Activated CD4-positive, alpha-beta T cell treated with anti-CD3 and anti-CD28 coated beads for 4 hours (primary cell): ENCODE measurements at places on chromosomes 16 and 17.

DNA sequence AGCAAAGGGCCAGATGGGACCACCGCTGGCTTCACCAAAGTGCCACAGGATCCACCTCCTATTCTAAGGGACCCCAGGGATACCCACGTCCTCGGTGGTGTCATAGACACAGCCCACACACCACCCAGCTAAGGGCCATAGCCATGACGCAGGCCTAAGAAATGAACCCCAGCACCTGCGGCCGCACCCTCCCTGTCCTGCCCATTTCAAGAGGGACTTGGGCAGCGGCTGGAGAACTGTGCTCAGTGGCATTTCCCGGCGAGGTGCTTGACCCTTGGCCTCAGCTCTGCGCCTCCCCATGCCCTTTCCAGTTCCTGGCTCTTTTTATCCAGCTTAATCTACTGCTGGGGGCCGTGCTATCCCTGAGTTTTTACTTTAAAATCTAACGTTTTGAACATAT, 27.3 kb downstream of the ZNF778 start:
- no peak for DNase-seq

DNA sequence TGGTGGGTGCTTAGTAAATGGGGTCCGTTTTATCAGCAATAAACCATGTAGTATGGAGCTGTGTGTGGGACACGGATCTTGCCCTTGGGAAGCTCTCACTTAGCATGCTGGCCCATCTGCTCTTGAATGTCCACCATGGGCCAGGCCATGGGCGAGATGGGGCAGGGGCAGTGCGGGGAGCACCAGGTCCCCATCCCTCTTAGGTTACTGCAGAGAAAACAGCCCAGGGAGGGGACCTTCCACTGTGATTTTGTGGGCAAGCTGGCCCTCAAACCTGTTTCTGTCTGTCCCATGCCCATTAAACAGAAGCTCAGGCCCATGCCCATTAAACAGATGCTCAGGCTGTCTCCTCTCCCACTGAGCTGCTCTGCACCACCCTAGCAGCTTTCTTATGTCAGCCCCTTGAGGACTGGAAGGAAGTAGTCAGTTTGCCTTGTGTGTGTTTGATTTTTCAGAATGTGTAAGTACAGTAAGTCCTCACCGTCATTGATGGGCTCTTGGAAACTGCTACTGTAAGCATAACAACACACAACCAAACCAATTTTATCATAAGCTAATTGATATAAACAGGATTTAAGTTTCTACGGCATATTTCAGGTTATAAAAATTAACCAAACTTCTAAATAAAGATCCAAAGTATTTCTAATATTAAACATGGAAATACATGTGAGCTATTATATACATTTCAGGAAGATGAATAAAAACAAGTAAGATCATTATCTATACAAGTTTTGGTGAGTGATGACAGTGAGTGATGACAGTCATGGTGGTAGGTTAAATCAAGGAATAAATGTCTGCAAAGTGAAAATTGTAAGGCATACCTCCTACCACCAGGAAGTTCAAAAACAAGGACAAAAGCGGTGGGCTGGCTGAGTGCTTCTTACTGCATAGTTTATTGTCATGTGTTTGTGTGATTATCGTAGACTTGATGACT, 11.5 kb downstream of the MPRIP start:
- no peak for DNase-seq

- no peak for DNase-seq
These were observed 8.9 kb downstream of the MPP2 start for GRCh38 chr17:43898446-43898845.

GRCh38 chr17:2691069-2691871, 20.3 kb downstream of the CLUH start:
- DNase-seq: no peak

DNA sequence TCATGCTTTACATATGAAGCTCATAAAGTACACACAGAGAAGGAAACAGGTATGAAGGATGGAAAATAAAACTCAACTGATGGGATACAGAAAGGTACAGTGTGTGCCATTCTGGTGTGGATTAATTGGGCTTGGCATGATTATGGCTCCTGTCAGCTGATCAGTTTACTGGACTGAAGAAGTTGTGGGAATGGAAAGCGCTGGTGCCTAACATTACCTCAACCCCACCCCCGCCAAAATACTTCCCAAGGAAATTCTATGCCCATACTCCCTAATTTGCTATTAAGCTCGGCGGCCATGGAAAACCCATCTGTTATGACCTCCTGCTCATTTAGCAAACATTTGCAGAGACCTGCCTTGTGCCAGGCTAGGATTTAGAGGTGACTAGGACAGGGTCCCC, 16.6 kb upstream of the PMFBP1 start:
- DNase-seq: no peak

DNA sequence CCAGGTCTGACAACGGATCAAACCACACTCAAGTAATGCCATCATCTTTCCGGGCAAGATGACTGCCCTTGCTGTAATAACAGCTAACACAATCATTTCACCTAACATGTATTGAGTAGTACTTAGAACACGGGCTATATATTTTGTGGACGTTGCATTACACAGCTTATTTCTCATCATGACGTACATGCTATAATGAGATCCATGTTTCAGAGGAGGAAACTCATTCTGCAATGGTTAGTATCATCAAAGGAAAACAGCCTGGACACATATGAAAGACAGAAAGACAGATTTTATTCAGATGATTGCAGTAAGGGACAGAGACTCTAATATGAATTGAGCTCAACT, 446.7 kb downstream of the HS3ST3B1 start:
- no peak for DNase-seq

- no peak for DNase-seq
These were observed 68.1 kb downstream of the COG7 start for GRCh38 chr16:23384878-23385277.

DNA sequence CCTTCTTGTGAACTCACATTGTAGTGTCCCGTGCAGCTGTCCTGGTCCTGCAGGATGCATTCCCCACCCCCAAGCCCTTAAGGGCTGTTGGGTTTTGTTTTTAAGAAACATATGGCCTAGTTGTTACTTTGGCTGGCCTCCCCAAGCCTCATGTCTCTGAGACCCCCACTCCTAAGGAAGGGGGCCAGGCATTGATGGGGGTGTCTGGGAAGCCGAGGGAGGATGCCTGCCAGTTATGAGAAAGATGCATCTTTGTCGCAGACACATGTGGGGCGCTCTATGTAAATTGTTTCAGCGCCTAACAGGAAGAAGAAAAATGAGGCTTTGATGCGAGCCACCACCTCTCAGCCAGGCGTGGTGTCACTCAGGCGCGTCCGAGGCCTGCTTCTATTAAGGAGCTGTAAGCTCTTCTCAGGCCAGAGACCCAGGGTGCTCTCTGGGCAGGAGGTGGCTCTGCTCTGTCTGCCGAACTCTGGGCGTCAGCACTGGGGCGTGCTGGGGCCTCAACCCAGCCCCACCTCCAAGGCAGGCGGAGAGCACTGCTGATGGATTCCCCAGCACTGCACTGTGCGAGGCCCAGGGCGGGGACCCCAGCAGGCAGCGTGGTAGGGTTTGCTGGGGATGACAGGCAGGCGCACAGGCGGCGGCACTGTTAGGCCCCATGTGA, 70.6 kb downstream of the SREBF1 start:
- no peak for DNase-seq
